Non-pigmented ciliary epithelial cell (primary cell): ENCODE measurements at places on chromosomes 2 and 18.

- DNase-seq: no peak
These were observed 326.7 kb downstream of the SUCLG1 start for GRCh38 chr2:84132370-84132769.

- no peak for DNase-seq
These were observed 180.3 kb downstream of the MYO5B start for GRCh38 chr18:50014606-50015005.

- DNase-seq: no peak
These were observed 247.6 kb downstream of the MEIS1 start for GRCh38 chr2:66682476-66682875.

DNA sequence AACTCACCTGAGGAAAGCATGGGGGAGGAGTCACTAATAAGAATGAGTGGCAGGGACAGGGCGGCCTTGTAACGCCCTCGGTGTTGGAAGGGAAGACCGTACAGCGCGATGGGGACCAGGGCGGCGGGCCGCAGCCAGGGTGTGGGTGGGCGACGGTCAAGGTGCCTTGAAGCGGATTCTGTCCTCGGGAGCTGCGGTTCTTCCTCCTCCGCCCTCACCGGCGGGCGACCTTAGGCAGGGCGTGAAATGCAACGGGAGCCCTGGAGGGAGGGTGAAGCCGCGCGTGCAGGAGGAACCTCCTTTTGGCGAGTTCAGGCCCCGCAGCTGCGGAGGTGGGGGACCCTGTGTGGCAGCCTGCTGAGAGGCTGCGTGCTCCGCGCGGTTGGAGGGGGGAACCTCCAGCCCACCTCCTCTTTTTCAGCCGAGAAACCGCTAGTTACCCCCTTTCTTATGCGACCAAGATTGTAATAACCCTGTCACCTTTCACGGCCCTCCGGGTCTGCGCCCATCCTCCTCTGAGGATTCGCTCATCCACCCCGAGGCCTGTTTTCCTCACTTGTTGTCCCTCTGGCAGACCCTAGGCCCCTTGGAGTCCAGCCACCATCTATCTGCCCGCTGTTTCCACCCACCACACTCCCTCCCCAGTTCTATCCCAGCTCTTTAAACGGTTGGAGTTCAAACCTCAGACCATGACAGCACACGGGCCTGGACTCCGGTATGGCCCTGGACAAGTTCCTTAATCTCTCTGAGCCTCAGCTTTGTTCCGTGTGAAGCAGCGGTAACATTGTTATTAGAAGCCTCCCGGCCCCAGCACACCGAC lies 823 bp upstream of the RNU2-63P start:
- no peak for DNase-seq

DNA sequence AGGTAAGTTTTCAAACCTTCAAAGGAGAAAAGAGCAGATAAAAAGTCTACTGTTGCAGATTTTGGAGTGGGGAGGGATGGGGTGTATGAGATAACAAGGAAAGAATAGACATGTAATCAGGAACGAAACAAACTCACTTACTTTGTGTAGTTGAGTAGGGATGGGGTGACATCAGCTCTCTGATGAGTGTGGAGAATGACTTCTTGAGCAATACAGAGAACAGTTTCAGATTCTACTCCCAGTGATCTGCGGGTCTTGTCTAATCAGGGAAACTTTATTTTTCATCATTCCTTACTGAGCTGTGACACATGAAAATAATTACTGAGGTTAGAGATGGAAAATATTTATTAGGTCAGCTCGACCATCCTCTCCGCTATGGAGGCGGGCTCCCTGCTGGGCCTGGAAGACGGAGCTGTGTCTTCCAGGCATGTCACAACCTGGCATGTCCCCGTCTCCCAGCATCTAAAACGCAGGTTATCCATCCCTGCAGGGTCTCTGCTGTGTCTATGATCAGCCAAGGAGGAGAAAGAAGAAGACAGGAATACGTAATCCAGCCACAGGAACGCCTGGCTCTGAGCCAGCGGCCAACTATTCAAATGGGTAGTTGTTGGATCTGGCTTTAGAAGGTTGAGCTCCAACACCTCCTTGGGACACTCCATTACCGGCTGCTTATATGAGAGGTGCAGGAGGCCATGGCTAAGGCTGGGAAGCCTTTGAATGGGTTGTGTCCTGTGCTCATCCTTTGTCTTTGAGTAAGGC lies 99.0 kb upstream of the SATB2 start:
- DNase-seq: no peak

DNA sequence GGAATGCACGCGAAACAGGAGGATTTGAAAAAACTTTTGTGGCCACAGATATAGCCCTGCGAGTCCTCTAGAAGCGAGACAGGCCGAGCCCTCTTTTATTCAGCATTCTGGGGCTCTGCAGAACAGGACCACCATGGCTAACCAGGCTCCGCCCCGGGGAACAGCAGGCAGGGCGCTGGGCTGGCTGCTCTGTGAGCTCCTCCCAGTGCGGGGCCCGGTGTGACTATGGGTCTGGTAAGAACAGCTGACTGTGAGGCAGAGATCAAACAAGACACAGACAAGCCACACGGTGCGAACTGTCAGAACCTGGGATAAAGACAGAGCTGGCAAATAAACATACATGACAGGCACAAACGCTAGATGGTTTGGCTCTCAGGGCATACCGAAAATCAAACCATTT lies 15.5 kb downstream of the PXDN start:
- no peak for DNase-seq

DNA sequence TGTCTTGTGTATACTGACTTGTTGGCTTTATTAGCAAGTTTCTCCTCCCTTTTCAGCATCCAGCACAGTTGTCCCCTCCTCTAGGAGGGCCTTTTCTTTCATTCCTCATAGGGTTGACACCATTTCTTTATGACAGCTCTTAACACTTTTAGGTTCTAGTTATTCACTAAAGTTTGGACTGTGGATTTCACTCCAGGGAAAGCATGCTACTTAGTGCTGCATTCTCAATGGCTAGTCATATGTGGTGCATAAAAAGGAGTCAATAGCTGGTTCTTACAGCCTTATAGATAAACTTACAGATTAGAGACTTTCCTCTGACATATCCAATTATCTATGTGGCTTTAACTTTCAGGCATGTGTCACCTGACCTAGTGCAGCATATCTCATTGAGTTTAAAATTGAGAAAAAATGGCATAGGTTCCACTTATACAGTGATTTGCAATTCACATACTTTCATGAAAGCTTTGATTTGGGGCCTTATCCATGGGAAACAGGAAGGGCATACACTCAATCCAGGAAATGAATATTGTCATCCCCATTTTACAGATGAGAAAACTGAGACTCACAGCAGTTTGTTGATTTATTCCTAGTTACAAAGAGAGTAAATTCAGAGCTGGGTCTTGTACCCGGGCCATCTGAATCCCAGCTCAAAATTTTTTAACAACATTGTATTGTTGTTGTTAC lies 289.7 kb downstream of the LPIN1 start:
- DNase-seq: no peak

GRCh38 chr2:230676546-230676945 lies 36.1 kb upstream of the CAB39 start:
- DNase-seq: no peak

GRCh38 chr2:133287709-133288108 lies 280.6 kb downstream of the NCKAP5 start:
- DNase-seq: no peak

DNA sequence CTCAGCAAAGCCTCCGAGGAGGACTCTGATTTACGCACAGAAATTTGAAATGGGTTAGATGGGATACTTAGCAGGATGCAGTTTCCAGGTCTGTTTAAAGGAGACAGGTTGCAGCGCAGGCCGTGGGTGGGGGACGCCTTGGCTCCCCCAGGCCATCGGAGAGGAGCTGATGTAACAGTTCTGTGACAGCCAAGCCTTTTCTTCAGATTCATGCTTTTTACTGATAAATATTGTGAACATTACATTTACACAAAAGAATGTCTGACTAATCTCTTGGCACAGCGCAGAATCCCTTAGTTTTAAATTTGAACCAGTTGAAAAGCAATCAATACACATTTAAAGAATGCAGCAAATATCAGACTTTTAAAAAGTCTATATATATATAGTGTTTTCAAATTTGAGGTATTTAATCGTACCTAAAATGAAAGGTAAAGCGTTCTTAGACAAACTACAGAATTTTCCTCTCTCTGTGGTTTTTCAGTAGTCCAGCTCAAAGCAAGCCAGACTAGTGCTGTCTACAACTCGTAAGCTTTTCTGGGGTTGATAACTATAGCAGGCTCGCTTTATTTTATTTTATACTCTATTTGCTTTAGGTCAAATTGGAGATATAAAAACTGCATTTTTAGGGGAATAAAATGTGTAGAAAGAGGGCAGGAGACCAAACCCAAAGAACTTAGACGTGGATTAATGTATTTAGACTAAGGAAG lies 221.9 kb downstream of the PIEZO2 start:
- no peak for DNase-seq

DNA sequence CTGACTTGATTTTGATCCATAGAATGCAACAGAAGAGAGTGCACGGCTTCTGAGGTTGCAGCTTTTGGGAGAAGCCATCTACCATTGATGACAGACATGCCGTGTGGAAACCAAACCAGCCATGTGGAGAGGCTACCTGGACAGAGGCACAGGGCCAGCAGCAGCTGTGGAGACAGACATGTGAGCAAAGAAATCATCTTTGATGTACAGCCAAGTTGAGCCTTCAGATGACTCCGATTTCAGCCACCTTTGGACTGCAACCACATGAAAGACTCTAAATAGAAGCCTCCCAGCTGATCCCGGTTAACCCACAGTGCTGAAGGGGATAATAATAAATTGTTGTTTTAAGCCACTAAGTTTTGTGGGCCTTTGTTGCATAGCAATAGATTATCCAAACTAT lies 54.2 kb downstream of the TSN start:
- no peak for DNase-seq

- no peak for DNase-seq
These were observed 15.0 kb upstream of the KLF7 start for GRCh38 chr2:207180741-207181140.

DNA sequence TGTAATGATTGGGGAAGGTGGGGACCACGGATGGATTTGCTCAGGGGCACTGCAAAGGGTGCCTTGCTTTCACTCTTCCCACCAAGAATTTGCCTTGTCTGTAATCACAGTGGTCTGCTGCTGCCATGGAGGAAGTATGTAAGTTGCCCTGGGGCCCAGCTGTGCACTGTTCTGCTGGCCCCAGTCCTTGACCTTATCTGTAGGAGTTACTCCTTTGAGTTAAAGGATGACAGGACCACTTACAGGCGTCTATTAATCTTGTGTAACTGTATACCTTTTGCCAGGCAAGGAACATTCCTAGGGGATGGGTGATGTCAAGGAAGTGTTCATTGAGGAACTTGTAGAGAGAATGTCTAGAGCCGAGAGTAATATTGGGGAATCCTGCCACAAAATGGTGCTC lies 212.8 kb upstream of the LRRTM1 start:
- DNase-seq: no peak
